Muscle of back (tissue), 13 donors: ENCODE measurements at places on chromosomes 11 and 22. TPM values are rescaled to one million over a fixed set of nuclear protein-coding genes. Genes with fewer than 3 reads are reported as not detected.

The LSP1 gene
- 43.7 TPM for polyA plus RNA-seq

The SLC3A2 gene
- 41.1 TPM for polyA plus RNA-seq

The CACNA1I gene
- polyA plus RNA-seq: 0.10 TPM

The MFNG gene
- polyA plus RNA-seq: 5.5 TPM

The FOLR3 gene
- polyA plus RNA-seq: not detected

The TXN2 gene
- 106 TPM for polyA plus RNA-seq

The RASD2 gene
- 15.7 TPM for polyA plus RNA-seq

The TYR gene
- not detected for polyA plus RNA-seq

The SRSF8 gene
- polyA plus RNA-seq: 45.9 TPM

The PITPNM1 gene
- 6.0 TPM for polyA plus RNA-seq

The XKR3 gene
- polyA plus RNA-seq: not detected

The SSH3 gene
- polyA plus RNA-seq: 13.2 TPM
